CMK (cell line): ENCODE measurements at places on chromosomes 12 and 14.

DNA sequence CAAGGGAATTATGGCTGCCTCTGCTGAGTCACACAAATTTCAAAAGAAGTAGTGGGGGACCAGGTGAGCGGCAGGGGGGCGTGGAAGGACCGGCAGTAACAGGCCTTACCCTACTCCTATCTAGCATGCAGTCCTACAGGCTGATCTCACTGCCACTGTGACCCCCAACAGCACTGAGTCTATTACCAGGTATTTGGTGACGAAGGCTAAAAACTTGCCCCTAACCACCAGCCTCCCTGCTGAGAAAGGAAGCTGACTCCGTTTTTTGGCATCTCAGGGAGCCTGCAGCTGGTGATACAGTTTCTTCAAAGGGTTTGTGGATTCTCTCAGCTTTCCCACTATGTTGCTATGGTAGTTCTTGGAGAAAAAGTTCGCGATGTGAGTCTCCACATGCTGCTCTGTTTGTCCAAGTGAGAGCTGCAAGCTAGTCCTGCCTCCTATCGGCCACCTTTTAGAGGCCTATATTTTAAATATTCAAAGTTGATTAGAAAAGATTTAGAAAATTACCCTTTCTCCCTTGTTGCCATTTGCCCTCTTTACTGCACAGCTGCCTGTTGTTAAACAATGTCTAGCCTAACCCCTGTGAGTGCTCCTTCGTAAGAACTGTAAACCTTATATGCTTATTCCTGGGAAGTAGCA, 57.1 kb upstream of the SLCO1B1 start:
- DNase-seq: no peak

DNA sequence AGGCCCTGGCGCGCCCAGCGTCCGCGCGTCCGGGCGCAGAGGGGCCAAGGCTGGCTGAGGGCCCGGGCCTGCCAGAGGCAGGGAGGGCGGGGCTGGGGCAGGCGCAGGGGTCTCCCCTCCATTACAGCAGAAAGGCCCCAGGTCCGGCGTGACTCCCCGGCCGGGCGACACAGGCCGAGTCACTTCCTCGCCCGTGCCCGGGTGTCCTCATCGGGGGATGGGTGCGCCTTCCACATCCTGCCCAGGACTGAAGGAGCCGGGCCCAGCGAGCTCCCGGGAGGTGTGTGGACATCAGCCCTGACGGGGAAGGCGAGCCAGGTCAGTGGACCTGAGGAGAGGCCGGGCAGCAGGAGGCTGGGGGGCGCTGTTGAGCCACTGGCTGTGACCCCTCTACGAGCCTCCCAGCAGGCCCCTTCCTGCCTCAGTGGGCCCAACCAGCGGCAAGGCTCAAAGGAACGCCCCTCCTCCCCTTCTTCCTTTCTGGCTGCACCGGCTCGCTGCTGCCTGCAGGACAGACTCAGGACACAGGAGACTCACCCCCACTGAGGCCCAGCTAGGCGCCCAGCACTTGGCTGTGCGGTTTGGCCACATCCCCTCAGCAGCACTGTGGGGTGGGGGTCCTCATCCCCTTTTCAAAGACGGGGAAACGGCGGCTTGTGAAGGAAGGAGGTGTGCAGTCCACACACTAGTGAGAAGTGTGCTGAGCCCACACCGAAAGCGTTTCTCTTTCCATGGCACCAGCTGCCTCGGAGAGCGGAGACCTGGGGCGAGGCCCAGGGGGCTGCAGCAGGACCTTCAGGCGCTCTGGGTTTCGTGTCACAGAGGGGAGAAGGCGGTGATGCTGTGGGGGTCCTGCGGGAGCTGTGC, 606 bp downstream of the TNFAIP2 start:
- DNase-seq: no peak

- no peak for DNase-seq
Observed at GRCh38 chr14:94751956-94752355, 18.0 kb downstream of the GSC start.

DNA sequence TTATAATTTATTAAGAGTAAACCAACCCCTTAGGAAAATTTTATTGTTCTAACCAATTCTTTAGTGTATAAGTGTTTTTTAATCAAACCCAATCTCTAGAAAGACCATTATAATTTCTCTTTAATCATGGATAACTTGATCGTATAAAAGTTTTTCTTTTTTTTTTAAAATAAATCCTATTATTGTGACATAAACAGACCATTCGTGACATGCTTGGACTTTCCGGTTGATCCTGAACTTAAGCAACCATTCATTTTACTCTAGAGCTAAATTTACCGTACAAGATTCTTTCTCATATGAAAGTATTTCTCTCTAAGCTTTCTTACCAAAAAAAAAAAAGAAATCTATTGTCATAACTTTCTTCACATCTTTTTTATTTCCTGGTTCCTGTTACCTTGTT, 32.6 kb upstream of the SLC38A4 start:
- no peak for DNase-seq

- peak; percentile 34 for DNase-seq
Observed at GRCh38 chr12:104215638-104216297, at the start of gene TXNRD1. Gene TXNRD1 (plus strand): TSS chr12:104215779. CDS start chr12:104215803, 24 bp downstream.

- DNase-seq: no peak
Observed at GRCh38 chr12:68790081-68790951, 17.7 kb upstream of the MDM2 start.

DNA sequence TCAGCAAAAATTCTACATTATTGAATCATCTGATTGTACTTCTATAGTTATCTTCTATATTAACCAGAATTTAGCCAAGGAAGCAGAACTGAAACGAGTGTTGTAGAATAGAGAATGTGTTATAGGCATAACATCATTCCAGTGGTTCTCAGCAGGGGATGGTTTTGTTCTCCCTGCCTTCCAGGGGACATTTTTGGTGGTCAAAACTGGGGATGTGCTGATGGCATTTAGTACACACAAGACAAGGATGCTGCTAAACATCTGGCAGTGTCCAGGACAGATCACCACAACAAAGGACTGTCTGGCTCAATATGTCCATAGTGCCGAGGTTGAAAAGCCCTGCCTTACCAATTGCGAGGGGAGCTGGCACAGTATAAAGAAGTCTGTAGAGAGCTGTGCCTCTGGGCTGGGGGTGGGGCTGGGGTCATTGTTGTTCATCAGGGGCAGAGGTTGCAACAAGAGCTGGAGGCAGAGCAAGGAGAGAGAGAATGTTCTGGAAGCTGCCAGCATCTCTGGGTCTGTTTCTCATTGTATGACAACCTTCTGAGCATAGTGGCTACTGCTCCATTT, 1472.8 kb downstream of the AACS start:
- no peak for DNase-seq

- no peak for DNase-seq
Observed at GRCh38 chr12:52155048-52155868, 36.6 kb downstream of the KRT80 start.

- DNase-seq: no peak
Observed at GRCh38 chr12:102543494-102544485, 63.4 kb upstream of the IGF1 start.

- DNase-seq: no peak
Observed at GRCh38 chr14:53999061-53999488, 42.5 kb upstream of the BMP4 start.

DNA sequence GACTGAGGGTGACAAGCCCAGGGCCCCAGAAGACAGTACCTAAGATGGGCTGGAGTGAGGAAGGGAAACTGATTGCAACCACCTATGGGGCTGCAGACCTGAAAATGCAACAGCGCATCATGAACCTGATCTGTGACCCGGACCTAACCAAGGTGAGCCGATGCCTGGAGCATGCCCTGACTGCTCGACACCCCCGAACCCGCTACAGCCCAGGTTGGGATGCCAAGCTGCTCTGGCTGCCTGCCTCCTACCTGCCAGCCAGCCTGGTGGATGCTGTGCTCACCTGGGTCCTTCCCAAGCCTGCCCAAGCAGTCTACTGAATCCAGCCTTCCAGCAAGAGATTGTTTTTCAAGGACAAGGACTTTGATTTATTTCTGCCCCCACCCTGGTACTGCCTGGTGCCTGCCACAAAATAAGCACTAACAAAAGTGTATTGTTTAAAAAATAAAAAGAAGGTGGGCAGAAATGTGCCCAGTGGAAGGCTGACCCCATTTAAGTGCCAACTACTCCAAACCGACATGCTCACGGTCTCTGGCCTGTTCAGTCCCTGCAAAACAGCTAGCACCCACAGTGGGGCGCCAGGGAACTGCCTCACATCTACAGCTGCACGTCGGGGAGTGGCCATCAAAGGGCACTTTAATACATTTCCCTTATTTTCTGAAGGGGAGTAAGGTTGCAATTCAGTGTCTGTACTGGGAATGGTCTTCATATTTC, 4.2 kb downstream of the RDH5 start:
- no peak for DNase-seq

GRCh38 chr12:43277651-43278540, 274.1 kb downstream of the ADAMTS20 start:
- DNase-seq: no peak
